Mesothelial cell of epicardium (in vitro differentiated cells): ENCODE measurements at places on chromosomes 4 and X. TPM values are rescaled to one million over a fixed set of nuclear protein-coding genes. Genes with fewer than 3 reads are reported as not detected.

The LONRF3 gene
- 0.97 to 1.6 TPM (median 1.3 TPM) in 3 replicates for total RNA-seq

The MAGEC2 gene
- total RNA-seq: not detected in 3 replicates

The CLTRN gene
- 1.2 to 1.8 TPM (median 1.4 TPM) in 3 replicates for total RNA-seq

DNA sequence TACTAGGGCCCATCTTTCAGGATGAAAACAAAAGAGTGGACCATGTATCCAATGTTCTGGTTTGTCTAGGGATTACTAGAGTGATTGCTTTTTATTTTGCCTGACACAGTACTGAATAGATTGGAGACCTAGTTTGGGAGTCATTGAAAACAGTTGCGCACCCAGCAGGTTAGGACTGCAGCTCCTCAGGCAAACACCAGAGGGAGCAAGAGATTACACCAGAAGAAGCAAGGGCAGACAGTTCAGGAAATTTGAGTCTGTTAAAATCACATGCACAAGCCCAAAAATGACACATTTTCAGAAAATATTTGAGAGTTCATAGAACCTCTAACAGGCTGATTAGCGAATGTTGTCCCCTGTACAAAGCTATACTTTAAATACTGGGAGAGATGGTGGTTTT lies 55.6 kb downstream of the CYLC1 start:
- DNase-seq: no peak
- H3K27ac ChIP-seq: no peak overlapping the region
- no peaks in the 10 kb centered on the region for H3K36me3 ChIP-seq

DNA sequence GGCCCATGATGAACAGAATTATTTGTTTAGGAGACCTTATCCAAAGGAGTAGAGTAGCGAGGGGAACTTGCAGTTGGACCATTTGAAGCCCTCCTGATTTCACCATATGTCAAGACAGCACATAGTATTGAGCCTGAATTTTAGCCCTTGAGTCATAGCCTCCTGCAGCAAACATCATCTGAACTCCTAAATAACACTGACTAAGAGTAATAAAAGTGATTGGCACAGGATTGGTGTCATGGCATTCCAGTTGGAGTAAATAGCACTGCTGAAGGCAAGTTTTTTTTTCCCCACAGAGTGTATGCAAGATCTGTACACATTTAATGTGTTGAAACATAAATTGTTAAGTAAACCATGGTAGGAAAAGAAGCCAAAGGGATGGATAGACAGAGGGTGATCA lies 89.0 kb downstream of the COMMD8 start:
- H3K27ac ChIP-seq: no peak overlapping the region
- no peak overlapping the region for H3K4me3 ChIP-seq
- no peaks in the 10 kb centered on the region for H3K4me1 ChIP-seq
- no peaks in the 10 kb centered on the region for H3K36me3 ChIP-seq
- H3K27me3 ChIP-seq: no peaks in the 10 kb centered on the region

GRCh38 chr4:184699941-184700340 lies 34.0 kb downstream of the CENPU start:
- no peak for DNase-seq
- H3K36me3 ChIP-seq: peaks cover 18% of the 10 kb centered on the region
- H3K4me1 ChIP-seq: peaks cover 14% of the 10 kb centered on the region
- H3K27me3 ChIP-seq: no peaks in the 10 kb centered on the region
- H3K27ac ChIP-seq: no peak overlapping the region
- H3K4me3 ChIP-seq: no peak overlapping the region

DNA sequence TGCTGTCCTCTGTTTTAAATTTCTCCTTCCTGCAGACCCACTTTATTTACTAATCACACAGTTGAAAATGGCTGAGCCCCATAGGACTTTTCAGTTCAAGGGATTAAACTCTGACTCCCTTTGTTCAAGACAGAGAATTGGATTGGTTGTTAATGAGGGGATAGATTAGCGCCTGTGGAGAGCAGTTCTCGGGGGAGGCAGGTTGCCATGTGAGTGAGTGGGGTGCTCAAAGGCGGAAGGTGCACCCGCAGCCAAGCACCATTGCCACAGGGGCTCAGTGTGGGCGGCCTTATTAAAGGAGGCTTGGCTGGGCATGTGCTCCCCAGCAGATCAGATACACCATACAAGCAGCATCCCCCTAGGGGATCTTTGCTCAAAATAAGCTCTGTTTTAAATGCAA lies 7.9 kb upstream of the CBR4 start:
- H3K27ac ChIP-seq: no peak overlapping the region
- no peaks in the 10 kb centered on the region for H3K27me3 ChIP-seq
- no peaks in the 10 kb centered on the region for H3K36me3 ChIP-seq
- peaks cover 12% of the 10 kb centered on the region for H3K4me1 ChIP-seq
- DNase-seq: no peak
- H3K4me3 ChIP-seq: no peak overlapping the region

DNA sequence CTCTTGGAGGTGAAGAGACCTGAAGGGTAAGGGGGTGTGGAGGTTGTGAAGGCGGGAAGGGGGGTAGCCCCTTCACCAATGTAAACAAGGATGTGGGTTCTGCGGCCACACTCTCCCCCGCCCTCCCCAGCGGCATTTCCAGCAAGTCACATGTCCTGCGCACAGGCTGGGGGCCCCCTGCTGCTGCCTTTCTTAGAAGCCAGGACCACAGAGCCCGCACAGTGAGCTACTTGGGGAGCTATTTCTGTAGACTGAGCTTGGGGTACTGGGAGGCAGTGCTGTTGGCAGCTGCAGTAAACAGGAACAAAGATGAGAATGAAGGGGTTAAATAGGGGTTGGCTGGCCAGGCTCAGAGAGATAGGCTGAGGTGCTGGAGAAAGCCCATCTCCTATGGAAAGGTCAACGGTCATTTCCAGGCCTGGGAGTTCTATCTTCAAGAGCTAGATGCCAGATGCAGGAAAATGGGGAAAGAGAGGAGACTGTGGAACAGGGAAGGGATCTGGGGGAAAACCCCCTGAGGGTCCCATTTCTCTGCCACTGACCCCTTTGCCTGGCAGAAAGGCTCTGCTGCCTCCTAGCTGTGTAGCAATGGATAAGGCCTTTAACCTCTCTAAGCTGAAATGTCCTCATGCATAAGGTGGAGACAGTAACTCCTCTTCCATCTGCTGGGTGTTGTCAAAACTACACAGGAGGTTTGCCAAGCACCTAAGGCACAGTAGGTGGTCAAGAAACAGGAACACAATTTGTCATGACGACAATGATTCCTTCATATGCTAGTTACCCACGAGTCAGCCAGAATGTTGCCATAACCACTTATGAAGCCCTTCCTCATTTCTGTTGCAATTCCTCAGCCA lies 18.5 kb upstream of the PIM2 start:
- peaks cover 25% of the 10 kb centered on the region for H3K36me3 ChIP-seq
- no peak overlapping the region for H3K27ac ChIP-seq

DNA sequence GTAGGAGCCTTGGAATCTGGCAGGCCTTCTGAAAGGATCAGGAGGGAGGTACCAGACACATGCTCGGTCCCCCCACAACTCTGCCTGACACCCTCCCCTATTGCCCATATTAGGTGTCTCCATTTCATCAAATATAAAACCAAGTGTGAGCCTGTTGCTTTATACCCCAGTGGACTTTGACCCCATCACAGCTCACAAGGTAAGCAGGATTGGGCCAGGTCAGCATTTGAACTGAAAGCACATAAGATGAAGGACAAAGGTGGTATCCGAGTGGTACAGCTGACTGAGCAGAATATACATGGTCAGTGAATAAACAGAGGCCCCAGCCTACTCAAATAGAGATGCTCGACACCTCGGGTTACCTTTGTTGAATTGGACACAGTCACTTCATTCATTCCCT lies 20.0 kb downstream of the SLC25A43 start:
- no peak for DNase-seq
- no peaks in the 10 kb centered on the region for H3K36me3 ChIP-seq
- no peaks in the 10 kb centered on the region for H3K4me1 ChIP-seq
- H3K27ac ChIP-seq: no peak overlapping the region
- H3K27me3 ChIP-seq: no peaks in the 10 kb centered on the region
- H3K4me3 ChIP-seq: no peak overlapping the region

The GPR173 gene
- 27.2 to 29.0 TPM (median 28.5 TPM) in 3 replicates for total RNA-seq

The TCEAL7 gene
- total RNA-seq: 16.6 to 21.4 TPM (median 20.2 TPM) in 3 replicates

The AMBN gene
- total RNA-seq: 0.14 to 0.36 TPM (median 0.22 TPM) in 3 replicates

- H3K4me1 ChIP-seq: peaks cover 2% of the 10 kb centered on the region
- peaks cover 7% of the 10 kb centered on the region for H3K36me3 ChIP-seq
- H3K27me3 ChIP-seq: no peaks in the 10 kb centered on the region
- H3K27ac ChIP-seq: no peak overlapping the region
- DNase-seq: no peak
- H3K4me3 ChIP-seq: no peak overlapping the region
Observed at GRCh38 chrX:27903960-27904359, 77.3 kb downstream of the DCAF8L1 start.

The UCP1 gene
- total RNA-seq: not detected in 3 replicates

DNA sequence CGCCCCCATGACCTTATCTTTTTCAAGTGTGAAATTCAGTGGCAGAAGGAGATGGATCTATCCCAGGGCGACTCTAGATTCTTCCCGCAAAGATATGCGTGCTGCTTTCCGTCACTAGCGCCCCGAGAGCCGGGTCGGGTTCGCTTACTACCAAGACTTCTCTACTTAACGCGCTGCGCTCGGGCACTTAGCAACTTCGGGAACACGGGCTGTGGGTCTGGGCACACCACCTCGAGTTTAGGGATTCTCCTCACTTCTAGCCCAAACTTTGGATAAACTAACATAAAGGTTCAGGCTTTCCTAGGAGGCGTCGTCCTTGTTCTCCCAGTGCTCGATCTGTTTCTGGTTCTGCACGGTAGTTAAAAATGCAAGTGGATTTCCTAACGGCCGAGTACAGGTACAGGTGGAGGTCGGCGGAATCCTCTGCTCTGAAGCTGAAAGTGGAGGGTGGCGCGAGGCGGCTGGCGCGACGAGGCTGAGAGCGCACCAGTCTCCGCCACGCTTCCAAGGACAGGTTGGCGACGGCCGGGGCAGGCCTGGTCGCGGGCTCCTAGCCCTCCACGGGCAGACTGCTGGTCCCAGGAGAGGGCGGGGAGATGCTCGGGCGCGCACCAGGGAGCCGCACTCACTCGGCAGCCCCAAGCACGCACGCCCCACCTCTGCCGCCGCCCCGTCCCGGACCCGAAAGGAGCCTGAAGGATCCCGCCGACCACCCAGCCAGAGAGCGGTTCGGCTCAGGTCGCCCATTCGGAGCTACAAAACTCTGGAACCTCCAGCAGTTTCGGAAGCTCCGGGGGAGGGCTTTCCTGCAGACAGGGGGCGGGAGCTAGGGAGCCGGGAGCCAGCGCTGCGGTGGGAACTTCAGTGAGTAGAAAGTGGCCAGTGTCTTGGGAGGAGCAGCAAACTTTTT lies 100.8 kb upstream of the TENM3 start:
- H3K4me3 ChIP-seq: peak overlapping the region; percentile 91
- DNase-seq: no peak
- H3K27ac ChIP-seq: peak overlapping the region; percentile 93
- no peaks in the 10 kb centered on the region for H3K36me3 ChIP-seq

DNA sequence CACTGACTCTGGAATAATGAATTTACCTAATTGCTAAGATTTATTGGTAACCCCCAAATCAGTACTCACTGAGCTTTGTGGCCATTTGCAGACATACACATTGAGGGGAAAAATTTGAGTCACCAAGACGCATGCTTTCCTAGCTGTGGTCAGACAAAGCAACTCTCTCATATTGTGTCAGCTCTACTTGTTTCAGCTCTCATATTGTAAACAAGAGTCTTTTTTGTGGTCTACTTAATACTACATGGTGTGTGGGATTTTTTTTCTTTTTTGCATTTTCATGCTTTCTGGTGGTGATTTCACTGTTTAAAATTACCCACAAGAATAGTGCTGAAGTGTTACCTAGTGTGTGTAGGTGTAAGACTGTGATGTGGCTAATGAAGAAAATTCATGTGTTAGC lies 428.2 kb upstream of the GALNT7 start:
- no peak overlapping the region for H3K27ac ChIP-seq
- H3K4me3 ChIP-seq: no peak overlapping the region
- H3K36me3 ChIP-seq: peaks cover 10% of the 10 kb centered on the region
- DNase-seq: no peak
- no peaks in the 10 kb centered on the region for H3K27me3 ChIP-seq

DNA sequence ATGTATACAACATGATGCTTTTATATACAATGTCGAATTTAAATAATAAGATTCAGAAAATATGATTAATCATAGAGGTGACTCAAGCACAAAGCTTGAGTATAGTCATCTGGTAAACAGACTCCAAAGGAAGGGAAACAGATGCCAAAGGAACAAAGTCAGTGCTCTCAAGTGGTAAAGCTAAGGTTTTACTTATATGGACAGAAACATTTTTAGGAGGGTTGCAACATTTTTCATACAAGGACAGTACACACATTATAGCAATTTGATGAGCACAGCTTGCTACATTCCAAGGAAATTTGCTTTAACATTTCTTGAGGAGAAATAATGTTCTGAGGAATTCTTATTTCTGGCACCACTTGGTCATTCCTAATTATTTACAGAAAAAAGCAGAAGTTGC lies 333.4 kb upstream of the AADAT start:
- H3K36me3 ChIP-seq: no peaks in the 10 kb centered on the region
- no peak overlapping the region for H3K4me3 ChIP-seq
- no peak overlapping the region for H3K27ac ChIP-seq
- H3K4me1 ChIP-seq: no peaks in the 10 kb centered on the region
- H3K27me3 ChIP-seq: no peaks in the 10 kb centered on the region
- DNase-seq: no peak

The ATRX gene
- total RNA-seq: 165 to 170 TPM (median 168 TPM) in 3 replicates

DNA sequence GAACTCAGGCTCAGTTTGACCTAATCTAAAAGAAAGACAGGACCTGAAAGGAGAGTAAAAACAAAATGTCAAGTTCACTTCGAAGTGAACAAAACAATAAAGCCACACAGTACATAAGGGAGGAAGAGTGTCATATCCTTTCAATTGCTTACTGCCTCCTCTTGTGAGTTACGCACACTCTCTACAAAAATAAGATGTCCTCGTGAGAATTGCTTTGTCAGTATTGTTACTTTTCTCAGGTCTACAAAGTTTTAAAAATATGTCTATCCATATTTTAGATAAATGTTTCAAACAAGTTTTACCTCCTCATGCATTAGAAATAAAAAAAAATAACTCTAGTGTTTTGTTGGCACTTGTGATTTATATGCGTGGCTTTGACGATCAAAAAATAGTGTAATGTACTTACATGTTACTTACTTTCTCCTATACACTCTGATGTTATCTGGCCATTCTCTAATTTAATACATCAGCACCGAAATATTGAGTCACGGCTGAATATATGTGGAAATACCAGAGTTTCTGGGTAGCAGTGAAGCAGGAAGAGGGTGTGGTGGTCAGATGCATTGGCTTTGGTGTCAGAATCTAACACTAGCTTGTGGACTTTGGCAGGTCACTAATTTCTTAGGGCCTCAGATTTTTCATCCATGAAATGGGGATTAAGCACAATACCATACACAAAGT lies 8.1 kb upstream of the MRPL1 start:
- H3K4me1 ChIP-seq: no peaks in the 10 kb centered on the region
- no peak overlapping the region for H3K27ac ChIP-seq
- H3K4me3 ChIP-seq: no peak overlapping the region
- no peaks in the 10 kb centered on the region for H3K27me3 ChIP-seq

- H3K4me1 ChIP-seq: no peaks in the 10 kb centered on the region
- peaks cover 22% of the 10 kb centered on the region for H3K36me3 ChIP-seq
Observed at GRCh38 chr4:41670530-41670929, 78.0 kb downstream of the PHOX2B start.

The ADAM29 gene
- total RNA-seq: not detected in 3 replicates

GRCh38 chr4:60296386-60296785 lies 903.7 kb upstream of the ADGRL3 start:
- no peak overlapping the region for H3K27ac ChIP-seq
- DNase-seq: no peak
- H3K4me1 ChIP-seq: no peaks in the 10 kb centered on the region
- H3K27me3 ChIP-seq: no peaks in the 10 kb centered on the region
- H3K4me3 ChIP-seq: no peak overlapping the region
